ENCODE measurements at places on chromosomes 5 and 9. TPM values are rescaled to one million over a fixed set of nuclear protein-coding genes. Genes with fewer than 3 reads are reported as not detected.

Gene CNTNAP3B
- 14.1 TPM for total RNA-seq

Gene C7
- total RNA-seq: 25.5 TPM

Gene RACK1
- total RNA-seq: 2,255 TPM

Gene ENTPD2
- 0.09 TPM for total RNA-seq

Gene NME5
- 0.50 TPM for total RNA-seq

Gene PRRT1B
- total RNA-seq: 1.3 TPM

Gene RFX3
- 4.6 TPM for total RNA-seq

Gene FAM153A
- 3.9 TPM for total RNA-seq

Gene KIF4B
- 0.05 TPM for total RNA-seq

Gene NUTM2F
- total RNA-seq: not detected

Gene PRR16
- total RNA-seq: 0.14 TPM

Gene RNF183
- not detected for total RNA-seq

Gene SNX24
- 8.8 TPM for total RNA-seq

Gene GABRA1
- not detected for total RNA-seq
